Left ventricle myocardium superior (tissue), 1 donor: ENCODE measurements at places on chromosomes 2 and 18. TPM values are rescaled to one million over a fixed set of nuclear protein-coding genes. Genes with fewer than 3 reads are reported as not detected.
A peak's percentile ranks its signal among the peaks of the same experiment; 100 is the strongest.

DNA sequence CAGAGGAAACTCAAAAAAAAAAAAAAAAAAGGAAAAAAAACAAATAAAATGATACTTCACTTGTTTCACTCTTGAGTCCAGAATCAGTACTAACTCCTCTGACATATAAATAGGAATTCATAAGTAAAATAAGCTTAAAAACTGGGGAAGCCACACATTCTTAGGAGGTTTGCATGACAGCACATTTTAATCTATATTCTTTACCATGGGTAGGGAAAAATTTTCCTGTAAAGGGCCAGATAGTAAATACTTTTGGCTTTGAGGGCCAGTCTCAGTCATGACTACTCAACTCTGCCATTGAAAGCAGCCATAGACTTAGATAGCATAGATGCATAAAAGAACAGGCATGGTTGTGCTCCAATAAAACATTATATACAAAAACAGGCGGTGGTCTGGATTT, 145.2 kb downstream of the BCL11A start:
- no peak for DNase-seq

DNA sequence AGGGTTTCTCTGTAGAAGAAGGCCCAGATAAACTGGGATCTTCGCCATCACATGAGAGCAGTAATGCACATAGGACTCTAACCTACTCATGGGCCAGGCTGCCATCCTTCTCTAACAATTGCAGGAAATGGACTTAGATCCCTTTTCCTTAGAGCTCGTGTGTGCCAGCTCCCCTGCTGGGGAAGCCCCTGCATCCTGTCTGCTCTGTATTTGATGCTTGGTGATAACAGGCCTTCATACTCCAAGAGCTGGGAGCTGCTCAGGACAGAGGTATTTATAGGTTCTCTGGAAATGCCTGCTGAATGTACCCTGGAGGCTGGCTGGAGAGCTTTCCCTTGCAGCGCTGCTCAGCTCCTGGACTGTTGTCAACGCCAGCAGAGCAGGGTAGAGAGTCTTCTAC, 249.6 kb downstream of the MTX2 start:
- peak; percentile 57 for DNase-seq

DNA sequence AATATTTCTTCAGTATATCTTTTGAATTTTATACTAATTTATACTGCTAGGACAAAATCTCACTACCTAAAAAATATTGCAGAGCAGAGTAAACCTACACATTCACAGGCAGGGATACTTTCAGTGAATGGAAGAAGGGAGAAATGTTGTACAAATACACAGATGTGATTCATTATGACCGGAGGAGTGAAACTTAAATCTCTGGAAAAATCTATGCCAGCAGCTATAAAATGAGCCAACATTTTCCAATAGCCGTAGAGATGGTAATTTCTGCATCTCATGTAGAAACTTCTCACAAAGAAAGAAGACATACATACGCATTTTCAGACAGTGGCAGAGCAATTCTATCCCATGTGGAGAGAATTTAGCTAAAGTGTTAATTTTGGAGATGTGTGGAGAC, 54.8 kb downstream of the KCNS3 start:
- no peak for DNase-seq

DNA sequence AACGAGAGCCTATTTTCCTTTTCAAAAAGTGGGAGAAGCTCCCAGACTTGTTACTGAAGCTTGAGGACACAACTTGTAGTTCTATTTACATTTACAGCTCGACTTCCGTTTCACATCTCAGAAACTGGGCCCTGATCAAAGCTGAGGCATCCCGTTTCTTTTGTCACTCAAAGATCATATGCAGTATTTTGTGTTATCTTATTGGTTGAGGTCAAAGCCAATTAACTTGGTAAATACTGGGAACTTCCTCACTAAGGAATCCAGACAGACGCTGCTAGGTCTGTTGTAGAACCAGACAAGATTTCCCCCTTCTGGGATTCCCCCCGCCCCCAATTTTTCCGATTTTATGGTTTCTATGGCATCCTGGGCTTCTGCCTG, 50.3 kb downstream of the TSN start:
- DNase-seq = no peak

DNA sequence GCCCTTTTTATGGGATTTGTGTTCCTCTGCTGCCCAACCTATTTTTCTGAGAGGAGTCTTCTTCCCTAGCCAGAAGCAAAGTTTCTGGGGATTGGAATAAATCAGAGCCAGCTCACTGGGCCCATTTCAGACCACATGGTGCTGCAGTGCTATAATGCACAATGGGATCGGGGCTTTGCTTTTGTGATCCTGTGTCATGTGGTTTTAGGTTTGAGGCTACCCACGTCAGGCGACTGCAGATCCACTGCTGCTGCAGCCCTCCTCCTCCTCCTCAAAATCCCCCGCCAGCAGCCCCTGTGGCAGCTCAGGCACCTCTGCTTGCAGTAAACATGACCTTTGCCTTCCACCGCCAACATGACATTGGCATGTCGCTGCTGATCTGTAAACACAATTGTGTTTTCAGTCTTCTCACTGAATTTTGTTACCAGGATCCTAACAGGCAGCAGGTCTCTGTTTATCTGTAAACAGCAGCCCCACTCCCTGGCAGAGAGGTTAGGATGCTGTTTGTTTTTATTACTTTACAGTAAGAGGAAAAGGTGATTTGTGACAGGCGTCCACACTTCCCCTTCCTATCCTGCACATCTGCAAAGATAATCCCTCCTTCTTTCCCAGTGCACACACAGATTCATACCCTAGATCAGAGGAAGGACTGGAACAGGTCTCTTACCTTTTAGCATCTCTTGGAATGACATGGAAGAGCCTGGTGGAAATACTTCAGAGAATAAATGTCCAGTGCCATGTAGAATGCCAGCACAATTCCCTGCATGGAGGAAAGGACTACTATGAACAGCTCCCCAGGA, 130.8 kb downstream of the FOXI3 start:
- DNase-seq = no peak

DNA sequence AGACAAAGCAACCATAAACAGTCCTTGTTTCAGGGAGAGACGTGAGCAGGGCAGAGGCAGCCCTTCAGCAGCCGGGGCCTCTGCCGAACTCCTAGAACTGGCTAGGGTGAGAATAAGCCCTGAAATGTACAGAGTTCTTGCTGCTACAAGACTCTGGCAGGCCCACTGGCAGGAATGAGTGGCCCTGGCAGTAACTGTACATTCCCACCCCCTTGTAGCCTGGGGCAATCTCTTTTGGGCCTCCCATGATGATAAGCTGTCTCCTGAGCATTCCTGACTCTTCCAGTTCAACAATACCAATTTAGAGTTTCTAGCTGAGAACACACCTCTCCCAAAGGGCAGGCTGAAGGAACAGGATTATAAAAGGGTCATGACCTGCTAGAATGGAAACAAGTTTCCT, 54.3 kb downstream of the HAUS1 start:
- DNase-seq = no peak

GRCh38 chr2:12440731-12441130, 276.0 kb upstream of the TRIB2 start:
- DNase-seq = no peak

DNA sequence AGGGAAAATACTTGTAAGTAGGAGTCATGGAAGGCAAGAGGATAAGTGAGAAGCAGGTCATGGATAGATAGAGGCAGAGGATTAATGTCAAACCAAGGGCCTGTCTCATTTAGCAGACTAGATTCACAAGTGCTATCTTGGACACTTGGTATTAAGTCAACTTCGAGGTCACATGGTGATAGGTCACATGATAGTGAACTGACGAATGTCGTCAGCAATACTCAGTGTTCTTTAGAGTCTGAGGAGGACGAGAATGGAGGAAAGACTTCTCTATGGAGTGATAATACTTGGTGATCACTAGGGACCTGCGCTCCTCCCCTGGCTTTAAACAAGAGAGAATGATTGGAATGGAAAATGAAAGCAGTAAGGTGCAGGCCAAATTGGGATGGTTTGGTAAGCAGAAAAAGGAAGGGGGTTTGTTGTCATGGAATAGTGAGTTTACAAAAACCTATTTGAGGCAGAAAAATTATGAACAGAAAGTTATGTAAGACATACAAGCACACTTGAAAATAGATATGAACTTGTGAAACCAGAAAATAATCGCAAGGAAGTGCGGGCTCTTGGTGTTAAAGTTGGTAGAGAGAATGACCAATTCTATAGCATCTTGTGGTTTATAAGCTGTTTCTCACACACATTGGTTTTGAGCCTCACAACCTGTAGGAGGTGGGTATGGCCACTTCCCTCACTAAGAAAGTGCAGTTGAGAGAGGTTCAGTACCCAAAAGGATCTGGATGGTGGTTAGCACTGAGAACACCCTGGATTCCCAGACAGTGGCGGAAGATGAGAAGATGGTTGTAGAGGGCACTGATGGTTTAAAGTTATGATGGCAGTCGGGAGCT, 141.5 kb downstream of the WDSUB1 start:
- no peak for DNase-seq

GRCh38 chr18:61435064-61435652, 101.9 kb downstream of the CDH20 start:
- no peak for DNase-seq

- no peak for DNase-seq
These were observed 214.4 kb downstream of the FHOD3 start for GRCh38 chr18:36511791-36512352.

GRCh38 chr2:127636248-127637235, 9.4 kb upstream of the GPR17 start:
- peak; percentile 41 for DNase-seq

- no peak for DNase-seq
These were observed 45.0 kb downstream of the TPGS2 start for GRCh38 chr18:36783792-36784191.

- DNase-seq = no peak
These were observed 61.6 kb downstream of the AAK1 start for GRCh38 chr2:69581774-69582581.

GRCh38 chr2:112582314-112582746, 2.1 kb upstream of the CHCHD5 start:
- DNase-seq = no peak

GRCh38 chr2:123961576-123961975, 63.5 kb upstream of the CNTNAP5 start:
- DNase-seq = no peak

DNA sequence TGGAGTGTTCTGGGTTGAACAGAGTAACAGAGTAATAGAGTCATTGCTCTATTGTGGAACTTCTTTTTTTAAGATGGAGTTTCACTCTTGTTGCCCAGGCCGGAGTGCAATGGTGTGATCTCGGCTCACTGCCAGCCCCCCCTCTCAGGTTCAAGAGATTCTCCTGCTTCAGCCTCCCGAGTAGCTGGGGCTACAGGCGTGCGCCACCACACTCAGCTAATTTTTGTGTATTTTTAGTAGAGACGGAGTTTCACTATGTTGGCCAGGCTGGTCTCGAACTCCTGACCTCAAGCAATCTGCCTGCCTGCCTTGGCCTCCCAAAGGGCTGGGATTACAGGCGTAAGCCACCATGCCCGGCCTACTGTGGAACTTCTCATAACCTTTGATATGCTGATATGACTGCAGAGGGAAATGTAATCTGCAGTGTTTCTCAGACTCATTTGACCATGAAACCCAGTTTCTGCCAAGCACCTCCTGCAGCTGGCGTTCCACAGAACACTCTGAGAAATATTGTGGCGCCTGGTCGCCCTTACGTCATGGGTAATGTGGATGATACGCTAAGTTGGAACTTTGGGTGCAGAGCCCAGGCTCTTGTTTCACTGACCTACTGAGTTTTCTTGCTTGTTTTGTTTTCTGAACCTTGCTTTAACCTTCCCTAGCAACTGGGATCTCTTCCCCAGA, 213.8 kb downstream of the BCL2 start:
- DNase-seq = no peak

DNA sequence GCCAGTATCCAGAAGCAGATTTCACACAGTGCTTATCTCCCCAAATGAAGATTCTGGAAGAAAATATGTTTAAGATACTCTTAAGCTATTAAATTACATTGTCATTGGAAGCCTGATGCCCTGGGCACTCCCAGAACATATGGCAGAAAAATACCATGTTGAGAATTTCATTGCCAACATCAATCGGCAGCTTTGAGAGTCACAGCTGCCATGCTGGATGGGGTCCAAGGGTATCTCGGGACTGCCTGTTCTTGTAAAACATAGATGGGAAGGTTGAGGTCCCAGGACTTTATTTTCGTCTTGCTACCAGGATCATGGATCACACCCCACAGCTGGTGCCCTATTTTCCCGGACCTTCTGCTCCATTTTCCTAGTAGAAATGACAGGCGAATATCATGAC, 632.5 kb downstream of the SUCLG1 start:
- no peak for DNase-seq

Gene FARSB
- total RNA-seq = 18.5 TPM

Gene DSG1
- total RNA-seq = 0.77 TPM

Gene C2orf80
- total RNA-seq = not detected

Gene RAX
- not detected for total RNA-seq

Gene POTEE
- total RNA-seq = not detected

Gene LCT
- total RNA-seq = not detected

Gene FOXI3
- not detected for total RNA-seq

Gene MAPK4
- total RNA-seq = 28.8 TPM

Gene TMEM247
- total RNA-seq = not detected
